ENCODE measurements at places on chromosomes 5 and 9.

DNA sequence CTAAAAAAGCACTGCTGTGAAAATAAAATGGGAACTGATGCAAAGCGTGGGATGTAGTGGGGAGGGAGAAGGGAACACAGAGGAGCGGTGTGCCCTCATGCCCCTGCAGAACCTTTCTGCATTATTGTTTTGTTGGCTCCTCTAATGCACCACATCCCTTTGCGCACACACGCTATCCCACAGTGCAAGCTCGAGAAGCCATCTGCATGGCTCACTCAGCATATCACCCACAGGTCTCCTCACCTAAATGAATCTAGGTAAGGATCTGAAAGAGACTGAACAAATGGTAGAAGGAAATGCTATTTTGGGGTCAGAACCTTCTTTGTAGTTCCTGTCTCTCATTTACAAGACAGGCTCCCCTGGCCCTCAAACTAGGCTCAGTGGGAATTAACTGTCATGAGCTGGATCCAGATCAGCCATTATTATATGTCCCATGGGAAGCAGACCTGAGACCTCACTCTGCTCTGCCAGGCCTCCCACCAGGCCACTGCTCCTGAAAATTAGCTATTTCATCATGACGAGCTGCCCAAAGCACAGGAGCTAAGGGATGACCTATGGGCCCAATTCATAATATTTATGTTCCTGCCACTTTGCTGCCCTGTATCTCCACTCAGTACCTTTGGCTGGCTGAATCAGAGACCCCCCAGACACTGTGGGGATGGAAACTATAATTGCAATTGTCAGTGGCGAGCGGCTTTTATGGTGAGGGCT is 169.4 kb downstream of the SPOCK1 start:
- DNase-seq = no peak

DNA sequence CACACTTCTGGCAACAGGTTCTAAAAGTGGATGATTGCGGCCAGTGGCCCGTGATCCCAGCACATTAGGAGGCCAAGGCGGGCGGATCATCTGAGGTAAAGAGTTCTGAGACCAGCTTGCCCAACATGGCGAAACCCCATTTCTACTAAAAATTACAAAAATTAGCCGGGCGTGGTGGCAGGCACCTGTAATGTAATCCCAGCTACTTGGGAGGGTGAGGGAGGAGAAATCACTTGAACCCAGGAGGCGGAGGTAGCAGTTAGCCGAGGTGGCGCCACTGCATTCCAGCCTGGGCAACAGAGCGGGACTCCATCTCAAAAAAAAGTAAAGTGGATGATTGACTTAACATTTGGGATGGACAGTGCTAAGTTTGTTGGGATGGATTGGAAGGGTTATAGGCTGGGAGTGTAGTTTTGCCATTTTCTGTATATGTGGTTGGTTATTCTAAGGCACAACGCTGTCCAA is 3.4 kb downstream of the MATR3 start:
- no peak for DNase-seq

GRCh38 chr9:76617497-76618175 is 146.6 kb upstream of the PCA3 start:
- DNase-seq = no peak

- no peak for DNase-seq
Observed at GRCh38 chr9:119968836-119969707, 599.8 kb upstream of the BRINP1 start.

DNA sequence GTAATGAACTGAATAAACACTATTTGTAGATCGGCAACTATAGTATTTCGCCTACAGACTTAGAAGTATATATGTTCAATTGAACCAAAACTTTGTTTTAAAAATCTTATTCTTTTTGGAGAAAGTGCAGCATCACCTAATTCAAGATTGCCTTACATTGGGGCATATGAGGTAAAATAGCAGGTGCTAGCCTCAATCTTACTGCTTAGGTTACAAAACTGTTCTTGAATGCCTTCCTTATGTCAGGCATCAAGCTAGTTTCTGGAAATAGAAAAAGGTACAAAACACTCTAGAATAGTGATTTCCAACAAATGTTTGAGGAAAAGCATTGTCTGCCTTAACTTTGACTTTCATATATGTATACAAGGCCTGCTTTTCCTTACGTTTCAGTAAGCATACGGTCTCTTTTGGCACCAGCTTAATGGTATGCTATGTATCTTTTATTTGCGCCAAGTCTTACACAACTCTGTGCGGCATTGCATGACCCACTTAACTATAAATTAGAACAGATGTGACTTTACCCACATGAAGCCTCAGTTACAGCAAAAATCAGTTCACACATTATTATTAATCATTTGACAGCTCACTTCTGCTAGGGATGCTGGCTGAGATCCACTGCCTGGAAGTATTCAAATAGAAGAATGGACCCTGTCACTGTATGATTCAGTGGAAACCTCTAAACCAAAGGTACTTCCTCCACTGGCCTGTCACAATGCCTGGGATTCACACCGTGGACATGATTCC is 174.1 kb downstream of the PRELID2 start:
- no peak for DNase-seq

GRCh38 chr9:83523684-83524083 is 14.5 kb downstream of the FRMD3 start:
- no peak for DNase-seq

- no peak for DNase-seq
Observed at GRCh38 chr9:121613009-121613752, 38.3 kb upstream of the DAB2IP start.
